Mesendoderm (in vitro differentiated cells): ENCODE measurements at places on chromosomes 4 and X.

GRCh38 chrX:23727206-23727605 lies 15.9 kb downstream of the ACOT9 start:
- no peak for DNase-seq

DNA sequence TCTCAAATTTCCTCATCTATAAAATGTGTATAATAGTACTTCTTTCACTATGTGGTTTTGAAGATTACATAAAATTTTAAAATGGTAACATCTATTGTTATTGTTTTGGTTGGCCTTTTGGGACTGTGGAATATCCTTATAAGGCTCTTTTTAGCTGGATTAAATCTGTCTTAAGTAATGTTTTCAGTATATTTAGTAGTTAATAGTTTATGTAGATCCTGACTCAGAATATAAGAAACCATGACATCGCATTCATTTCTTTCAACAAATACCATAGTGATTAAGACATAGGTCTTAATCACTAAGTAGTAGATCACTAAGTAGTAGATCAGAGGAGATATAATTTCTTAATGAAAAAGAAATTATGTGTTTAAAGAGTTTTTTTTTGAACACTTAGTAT lies 48.5 kb downstream of the MRPL1 start:
- DNase-seq = no peak

DNA sequence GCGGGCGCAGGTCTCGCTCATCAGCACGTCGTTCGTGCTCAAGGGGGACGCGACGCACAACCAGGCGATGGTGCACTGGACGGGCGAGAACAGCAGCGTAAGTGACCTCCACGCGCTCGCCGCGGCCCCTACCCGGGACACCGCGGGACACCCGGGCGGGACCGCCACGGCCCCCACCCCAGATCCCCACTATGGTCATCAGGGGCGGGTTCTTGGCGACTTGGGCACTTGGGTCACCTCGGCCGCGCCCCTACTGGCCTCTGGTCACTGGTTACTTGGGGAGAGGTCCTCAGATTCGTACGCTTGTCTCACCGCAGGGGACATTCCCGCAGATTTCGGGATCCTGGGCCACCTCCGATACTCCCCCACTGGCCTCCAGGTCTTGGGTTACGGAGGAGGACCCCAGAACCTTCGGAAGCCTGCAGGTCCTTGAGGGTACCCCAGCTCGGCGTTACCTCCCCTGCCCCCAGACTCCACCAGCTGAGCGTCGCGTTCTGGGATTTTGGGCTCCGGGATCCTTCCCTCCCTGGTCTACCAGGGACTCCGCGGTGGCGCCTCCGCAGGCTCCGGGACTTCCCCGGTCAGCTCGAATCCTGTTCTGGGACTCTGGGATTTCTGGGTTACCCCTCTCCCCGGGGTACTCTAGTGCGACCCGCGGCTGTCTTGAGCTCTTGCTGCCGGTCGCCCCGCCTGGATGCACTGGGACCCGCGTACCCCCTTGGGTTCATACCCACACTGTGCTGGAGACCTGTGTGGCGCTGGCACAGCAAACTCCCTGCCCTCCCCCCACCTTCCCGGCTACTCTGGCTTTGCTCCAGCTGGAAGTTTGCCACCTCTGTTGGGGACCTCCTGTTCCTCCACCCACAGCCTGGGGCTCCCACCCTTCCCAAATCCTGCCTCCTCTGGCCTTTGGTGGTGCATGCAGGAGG lies 956 bp downstream of the SORCS2 start:
- DNase-seq = peak; percentile 24

DNA sequence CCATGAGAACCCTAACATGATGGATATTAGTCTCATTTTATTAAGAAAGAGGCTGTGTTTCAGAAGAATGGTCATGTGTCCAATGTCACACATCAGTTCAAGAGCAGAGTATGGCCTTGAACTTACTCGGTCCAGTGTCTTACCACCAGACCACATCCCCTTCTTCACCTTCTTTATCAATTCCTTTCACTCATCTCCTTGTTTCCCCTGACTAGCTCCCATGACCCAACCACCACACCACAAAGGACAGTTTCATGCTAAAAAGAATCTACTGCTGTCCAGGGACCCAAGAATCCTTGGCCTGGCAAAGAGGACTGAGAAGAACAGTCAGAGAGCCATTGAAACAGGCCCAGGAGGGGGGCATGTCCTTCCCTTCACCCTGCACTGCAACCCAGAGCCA lies 33.6 kb upstream of the MSN start:
- no peak for DNase-seq

GRCh38 chr4:69088473-69088872 lies 7.8 kb upstream of the UGT2B7 start:
- DNase-seq = no peak

- peak; percentile 7 for DNase-seq
Observed at GRCh38 chrX:32483534-32484136, 727.7 kb downstream of the DMD start.

GRCh38 chrX:150086371-150086770 lies 148.1 kb upstream of the EOLA2 start:
- no peak for DNase-seq

- no peak for DNase-seq
Observed at GRCh38 chr4:114277690-114278089, 298.2 kb upstream of the ARSJ start.

- no peak for DNase-seq
Observed at GRCh38 chrX:107758231-107758766, 17.3 kb downstream of the TSC22D3 start.

DNA sequence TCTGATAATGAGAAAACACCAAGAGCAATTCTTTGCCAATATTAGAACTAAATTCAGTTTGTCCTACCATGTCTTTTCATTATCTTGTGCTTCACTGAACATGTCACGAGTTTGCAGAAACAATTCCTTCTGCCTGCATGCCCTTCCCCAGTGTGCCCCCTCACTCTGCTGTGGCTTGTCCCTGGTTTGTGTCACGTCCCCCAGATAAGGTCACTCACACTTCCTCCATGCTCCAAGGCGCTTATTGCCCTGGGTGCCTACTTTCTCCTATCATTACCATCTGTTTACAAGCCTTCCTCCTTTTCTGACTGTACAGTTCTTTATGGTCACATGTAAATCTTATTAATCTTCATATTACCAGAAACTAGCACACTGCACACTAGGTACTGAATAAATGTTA lies 394.1 kb downstream of the KCNIP4 start:
- no peak for DNase-seq

DNA sequence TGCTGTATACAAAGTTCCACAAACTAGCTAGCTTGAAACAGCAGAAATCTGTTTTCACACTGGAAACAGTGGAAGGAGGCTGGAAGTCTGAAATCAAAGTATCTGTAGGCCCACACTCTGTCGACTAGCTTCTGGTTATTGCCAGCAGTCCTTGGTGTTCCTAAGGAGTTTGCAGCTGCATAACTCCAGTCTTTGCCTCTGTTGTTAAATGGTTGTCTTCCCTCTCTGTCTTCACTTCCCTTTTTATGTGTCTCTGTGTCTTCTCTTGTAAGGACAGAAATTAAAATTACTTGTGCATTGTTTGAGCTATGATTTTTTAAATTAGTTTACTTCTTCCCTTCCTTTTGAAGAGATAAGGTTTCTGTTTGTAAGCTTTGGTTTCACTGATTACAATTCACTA lies 8.2 kb downstream of the MTHFD2L start:
- DNase-seq = no peak

DNA sequence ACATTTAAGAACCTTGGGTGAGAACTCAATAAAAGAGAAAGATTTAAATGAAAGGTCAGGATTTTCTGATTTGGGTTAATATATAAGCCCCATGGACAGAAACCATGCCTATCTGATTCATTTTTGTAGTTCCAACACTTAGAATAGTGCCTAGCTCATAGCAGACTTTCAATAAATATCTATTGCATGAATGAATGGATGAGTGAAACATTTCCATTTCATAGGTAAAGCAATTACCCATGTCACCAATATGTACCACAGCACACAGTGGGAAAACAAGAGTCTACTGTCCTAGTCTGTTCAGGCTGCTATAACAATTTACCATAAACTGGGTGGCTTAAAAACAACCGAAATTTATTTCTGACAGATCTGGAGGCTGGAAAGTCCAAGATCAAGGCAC lies 63.9 kb upstream of the PTPN13 start:
- no peak for DNase-seq

- DNase-seq = peak; percentile 68
Observed at GRCh38 chr4:25792200-25792791, 70.5 kb downstream of the SEL1L3 start.

GRCh38 chr4:182261651-182262223 lies 18.5 kb downstream of the TENM3 start:
- DNase-seq = no peak

- DNase-seq = no peak
Observed at GRCh38 chrX:39724544-39724943, 373.2 kb downstream of the BCOR start.

DNA sequence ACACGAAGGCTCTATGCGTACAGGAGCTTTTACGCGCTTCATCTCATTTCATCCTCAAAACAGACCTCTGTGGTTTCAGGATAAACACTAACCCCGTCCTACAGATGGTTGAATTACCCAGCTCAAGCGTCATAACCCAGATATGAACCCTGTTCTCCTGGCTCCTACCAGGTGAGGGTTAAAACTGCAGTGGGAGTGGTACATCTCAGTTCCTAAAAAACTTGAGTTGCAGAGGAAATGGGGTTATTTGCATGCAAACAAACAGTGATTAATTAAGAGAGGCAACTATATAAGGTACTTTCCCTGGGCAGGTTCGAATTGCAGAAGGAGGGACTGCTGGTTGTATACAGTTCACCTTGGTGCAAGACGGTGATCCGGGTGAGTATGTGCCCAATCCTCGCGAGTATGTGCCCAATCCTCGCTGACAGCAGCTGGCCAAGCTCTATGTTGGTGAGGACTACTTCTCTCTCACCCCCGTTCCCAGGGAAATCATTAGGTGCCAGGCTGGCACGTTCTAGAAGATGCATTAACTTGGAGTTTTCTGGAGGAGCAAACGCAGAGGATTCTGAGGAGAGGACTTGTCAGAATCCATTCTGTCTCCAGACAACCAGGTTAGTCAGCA lies 72.6 kb downstream of the FHDC1 start:
- DNase-seq = no peak

DNA sequence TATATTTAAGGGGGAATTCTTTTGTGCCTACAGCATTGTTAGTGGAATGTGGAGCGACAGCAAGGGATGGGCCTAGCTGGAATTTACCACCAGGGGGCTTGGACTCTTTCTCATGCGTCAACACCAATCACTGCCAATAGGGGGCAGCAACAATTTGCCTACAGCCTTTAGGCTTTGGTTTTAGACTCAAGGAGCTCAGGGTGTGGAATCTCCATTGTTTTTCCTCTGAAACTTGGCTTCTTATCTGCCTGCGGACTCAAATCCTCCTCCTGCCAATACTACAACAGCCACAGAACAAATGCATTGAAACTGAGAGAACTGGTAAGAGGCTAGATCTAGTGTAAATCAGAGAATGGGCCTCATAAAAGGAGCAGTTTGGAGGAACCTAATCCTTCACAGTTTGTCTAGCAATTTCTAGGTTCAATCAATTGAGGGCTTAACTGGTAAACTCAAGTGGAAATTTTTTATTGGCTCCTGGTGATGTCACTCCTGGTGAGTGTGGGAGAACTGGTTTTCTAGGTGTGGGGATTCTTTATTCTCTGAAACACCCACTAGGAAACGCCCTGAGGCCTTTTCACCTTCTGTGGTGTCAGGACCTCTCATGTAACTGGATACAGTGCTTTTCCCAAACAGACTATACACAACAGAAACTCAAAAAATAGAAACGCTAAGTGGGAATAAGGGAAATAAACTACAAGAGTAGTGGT lies 27.9 kb upstream of the TMSB4X start:
- DNase-seq = peak; percentile 96

DNA sequence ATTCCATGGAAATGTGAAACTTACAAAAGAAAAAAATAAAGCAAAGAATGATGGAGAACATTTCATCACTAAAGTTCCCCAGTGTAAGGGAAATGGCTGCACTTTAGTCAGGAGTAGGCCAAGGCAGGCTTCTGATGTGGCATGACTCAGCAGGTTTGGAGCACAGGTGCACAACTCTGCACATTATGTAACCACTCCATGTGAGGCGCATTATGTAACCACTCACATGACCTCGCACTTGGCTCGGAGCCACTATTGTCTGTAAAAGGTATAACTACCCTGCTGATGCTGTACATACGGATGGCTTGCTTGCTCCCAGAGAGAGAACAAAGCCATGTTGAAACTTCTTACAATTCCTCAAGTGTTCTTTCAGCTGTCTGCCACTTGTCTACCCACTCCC lies 727.6 kb downstream of the TRAM1L1 start:
- DNase-seq = peak; percentile 30

DNA sequence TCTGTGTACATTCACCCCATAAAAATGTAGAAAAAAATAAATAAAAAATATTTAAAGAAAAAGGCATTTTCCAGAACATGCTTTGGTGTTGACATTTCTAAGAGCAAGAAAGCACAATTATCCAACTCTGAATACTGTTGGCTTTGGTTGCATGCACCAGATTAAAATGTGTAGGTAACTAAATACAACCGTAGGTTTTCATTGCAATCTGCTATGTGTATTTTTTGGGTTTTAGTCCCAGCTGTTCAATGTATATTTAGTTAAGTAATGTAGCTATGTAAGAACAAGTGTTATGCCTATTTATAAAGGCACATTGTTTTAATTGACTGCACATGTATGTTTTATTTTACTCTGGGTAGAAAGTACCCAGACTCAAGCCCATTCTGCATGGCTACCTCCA lies 108.1 kb upstream of the PAQR3 start:
- no peak for DNase-seq

GRCh38 chr4:129138810-129139496 lies 43.0 kb downstream of the C4orf33 start:
- DNase-seq = peak; percentile 1

- DNase-seq = peak; percentile 91
Observed at GRCh38 chr4:26959654-26960047, 99.0 kb downstream of the STIM2 start.

GRCh38 chrX:154738011-154738738 lies 12.7 kb downstream of the GAB3 start:
- DNase-seq = no peak

DNA sequence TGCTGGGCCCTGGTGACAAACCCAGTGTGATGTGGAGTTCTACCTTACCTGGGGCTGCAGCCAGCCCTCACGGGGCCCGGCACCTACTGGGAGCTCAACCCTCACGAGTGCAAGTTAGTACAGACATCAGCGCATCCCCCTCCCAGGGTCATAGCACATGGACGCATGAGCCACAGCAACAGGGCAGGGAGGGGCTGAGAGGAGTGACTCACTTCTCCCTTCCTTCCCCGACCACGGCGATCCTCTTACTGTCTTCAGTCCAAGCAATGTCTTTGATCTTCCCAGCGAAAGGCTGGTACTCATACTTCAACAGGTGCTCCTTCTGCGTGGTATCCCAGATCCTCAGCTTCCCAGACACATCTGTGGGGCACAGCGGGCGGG lies 17.8 kb downstream of the WDR1 start:
- DNase-seq = no peak

GRCh38 chrX:153623310-153624029 lies 23.5 kb upstream of the DUSP9 start:
- no peak for DNase-seq

GRCh38 chr4:179503976-179504375 lies 2061.7 kb upstream of the AGA start:
- DNase-seq = no peak

- no peak for DNase-seq
Observed at GRCh38 chr4:180098586-180098985, 2144.6 kb upstream of the TENM3 start.

- DNase-seq = no peak
Observed at GRCh38 chr4:39323821-39324220, 42.3 kb downstream of the RFC1 start.

GRCh38 chr4:98284640-98285046 lies 23.5 kb downstream of the RAP1GDS1 start:
- peak; percentile 95 for DNase-seq
